Urinary bladder (tissue), 4 donors: ENCODE measurements at places on chromosomes 2 and 18. TPM values are rescaled to one million over a fixed set of nuclear protein-coding genes. Genes with fewer than 3 reads are reported as not detected.

DNA sequence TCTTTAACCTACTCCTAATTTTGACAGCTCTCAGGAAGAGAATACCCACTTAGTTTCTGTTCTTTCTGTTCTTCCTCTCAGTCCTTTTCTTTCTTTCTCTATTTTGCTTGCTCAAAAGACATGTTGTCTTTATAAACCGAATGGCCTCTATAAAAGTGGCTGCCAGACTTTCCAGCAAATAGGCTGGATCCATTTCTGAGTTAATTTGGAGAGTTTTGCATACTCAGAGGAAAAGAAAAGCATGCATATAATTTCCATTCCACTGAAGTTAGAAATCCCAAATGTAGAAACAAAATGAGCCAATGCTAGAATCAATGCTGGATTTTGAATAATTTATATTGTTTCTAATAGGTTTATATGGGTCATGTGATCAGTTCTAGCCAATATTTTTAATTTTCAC is 65.9 kb downstream of the FAM124B start:
- no peak for DNase-seq

DNA sequence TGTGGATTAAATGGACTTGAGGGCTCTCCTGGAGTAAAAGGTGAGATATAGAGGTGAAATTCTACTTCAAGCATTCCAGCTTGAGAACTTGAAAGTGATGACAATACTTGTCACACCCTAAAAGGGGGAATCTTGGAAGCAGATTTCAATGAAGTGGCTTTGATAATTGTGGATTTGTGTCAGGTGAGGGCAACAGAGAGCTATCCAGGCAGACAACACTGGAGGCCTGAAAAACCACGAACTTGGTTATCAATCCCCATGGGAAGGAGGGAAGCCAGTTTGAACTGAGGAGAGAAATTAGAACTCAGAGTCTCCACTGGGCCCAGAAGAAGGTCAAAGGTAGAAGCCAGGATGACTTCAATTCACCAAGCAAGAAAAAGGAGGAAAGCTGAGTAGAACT is 263.9 kb downstream of the FIGN start:
- DNase-seq = no peak

DNA sequence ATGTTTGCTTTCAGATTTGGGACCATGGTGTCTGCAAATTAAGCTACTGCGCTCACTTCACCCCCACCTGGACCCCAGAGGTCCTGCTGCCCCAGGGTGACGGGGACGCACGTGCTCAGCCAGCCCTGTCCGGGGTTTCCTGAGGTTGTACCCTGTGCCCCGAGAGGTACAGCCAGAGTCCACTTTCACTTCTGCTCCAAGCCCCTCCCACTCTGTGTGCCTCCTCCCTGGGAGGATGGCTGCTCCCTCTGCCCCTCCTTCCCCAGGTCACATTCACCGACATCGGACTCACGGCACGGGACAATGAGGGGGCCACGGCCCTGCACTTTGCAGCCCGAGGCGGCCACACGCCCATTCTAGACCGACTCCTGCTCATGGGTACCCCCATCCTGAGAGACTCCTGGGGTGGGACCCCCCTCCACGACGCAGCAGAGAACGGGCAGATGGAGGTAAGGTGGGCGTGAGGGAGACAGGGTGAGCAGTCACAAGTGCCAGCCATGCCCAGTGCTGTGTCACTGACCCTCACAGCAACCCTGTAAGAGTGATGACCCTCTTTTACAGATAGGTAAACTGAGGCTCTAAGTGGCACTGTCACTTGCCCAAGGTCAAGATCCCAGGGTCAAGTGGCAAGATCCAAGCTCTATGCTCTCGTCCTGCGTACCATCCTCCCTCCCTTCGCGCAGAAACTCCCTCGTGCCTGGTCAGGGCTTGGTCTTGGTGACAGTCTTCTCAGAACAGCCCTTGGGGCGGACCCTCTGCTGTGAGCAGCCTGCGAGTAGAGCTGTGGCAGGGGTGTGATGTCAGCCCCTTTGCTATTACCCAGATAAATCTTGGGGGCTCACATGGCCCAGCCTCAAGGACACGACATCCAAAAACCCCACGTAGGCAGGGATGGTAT is 7.6 kb downstream of the ESPNL start:
- no peak for DNase-seq

DNA sequence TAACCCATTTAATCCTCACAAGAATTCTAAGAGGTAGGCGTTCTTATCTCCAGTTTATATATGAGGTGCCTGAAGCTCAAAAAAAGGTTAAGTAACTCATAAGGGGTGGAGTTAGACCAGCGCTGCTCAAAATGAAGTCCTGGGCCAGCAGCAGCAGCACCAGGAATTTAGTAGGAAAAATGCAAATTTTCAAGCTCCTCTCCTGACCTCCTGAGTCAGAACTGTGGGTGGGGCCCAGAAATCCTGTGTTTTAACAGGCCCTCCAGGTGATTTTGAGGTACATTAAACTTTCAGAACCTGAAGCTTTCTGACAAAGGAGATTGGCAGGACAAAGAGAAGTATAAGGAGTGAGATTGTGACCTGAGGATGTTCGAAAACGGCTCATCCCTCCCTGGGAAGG is 66.0 kb upstream of the CCDC85A start:
- no peak for DNase-seq

- no peak for DNase-seq
These were observed 9.0 kb downstream of the METTL21A start for GRCh38 chr2:207616185-207616584.

Gene MEP1B
- total RNA-seq = 0.11 TPM

DNA sequence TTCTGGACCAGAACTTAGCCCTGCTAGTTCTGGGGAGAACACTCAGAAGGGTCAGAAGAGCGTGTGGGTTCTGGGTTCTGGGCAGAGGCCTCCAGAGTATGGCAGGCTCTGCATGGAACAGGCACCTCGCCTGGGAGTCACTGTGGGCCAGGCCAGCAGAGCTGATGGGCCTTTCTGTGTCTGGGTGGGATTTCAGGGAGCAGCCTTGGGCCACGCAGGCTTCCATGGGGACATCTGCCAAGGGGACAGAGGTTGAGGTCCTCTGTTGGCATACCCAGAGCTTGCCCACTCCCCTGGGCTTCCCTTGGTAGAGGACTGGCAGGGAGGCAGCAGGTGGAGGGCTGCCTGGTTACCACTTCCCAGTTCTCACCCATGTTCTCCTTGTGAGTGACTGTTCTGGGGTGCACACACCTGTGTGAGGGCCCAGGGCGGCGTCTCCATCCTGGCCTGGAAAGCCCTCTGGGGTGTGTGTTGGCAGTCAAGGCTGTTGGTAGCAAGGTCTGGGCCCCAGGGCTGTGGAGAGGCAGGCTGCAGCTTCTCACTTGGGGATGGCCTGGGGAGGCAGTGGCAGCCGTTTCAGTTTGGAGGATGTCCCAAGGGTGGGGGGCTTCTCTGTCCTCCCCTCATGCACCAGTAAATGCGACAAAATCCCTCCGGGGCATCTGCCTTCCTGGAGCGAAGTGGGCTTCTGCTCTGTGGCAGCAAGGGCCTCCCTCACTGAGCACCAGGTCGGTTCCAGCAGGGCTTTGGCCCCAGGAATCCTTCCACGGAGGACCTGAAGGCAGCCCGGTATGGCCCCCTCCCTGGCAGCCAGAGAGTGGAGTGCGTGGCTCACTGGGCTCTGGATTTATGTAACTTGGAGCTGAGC is 74.6 kb upstream of the HDAC4 start:
- no peak for DNase-seq

- DNase-seq = no peak
These were observed 194.2 kb downstream of the INHBB start for GRCh38 chr2:120539937-120540718.

DNA sequence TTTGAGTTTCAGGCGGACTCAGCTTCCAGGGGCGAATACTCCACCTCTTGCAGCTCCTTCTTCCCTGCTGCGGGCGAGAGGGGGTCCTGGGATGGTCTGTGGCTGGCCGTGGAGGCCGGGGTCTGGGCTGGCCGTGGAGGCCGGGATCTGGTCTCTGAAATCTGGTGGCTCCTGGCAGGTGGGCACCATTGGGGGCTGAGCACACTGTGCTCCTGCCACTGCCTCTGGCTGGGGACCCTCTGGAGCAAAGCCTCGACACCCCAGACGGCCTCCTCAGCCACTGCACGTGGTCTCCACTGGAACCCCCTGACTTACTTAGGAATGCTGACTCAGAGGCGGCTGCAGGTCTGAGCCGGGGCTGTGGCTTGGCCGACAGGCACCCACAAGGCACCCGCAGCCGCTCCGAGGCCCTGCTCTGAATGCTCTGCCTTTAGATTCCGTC is 100.1 kb upstream of the ALKAL2 start:
- DNase-seq = no peak

- DNase-seq = no peak
These were observed 106.9 kb downstream of the HDAC4 start for GRCh38 chr2:239293775-239294430.

Gene AQP4
- total RNA-seq = 0.58 TPM

- DNase-seq = no peak
These were observed 352.0 kb downstream of the THSD7B start for GRCh38 chr2:137117385-137117784.

Gene RND3
- 139 TPM for total RNA-seq

GRCh38 chr2:231709981-231710798 is 1.9 kb downstream of the PTMA start:
- DNase-seq = no peak

GRCh38 chr2:205687641-205687956 is 5.3 kb downstream of the NRP2 start:
- no peak for DNase-seq

Gene STPG4
- not detected for total RNA-seq

Gene RUFY4
- total RNA-seq = not detected

Gene ATOH8
- 18.3 TPM for total RNA-seq

- no peak for DNase-seq
These were observed 14.3 kb upstream of the EHBP1 start for GRCh38 chr2:62691186-62691585.

DNA sequence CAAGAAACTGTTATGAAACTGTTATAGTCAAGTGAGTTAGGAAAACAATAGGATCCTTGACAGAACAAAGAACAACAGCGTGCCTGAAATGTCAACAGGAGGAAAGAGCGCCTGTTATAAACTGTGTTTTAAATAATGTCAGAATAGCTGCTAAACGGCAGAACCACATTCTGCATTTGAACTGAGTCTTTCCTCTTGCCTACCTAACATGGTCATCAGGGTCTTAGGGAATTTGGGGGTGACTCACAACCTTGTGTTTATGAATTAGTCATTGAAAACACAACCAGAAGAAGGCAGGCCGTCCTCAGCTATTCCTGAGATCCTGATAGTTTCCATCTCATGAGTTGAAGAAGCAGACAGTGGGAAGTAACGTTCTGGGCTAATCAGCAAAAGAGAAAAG is 222.0 kb upstream of the FN1 start:
- DNase-seq = no peak

Gene UGT1A3
- total RNA-seq = 1.2 TPM

DNA sequence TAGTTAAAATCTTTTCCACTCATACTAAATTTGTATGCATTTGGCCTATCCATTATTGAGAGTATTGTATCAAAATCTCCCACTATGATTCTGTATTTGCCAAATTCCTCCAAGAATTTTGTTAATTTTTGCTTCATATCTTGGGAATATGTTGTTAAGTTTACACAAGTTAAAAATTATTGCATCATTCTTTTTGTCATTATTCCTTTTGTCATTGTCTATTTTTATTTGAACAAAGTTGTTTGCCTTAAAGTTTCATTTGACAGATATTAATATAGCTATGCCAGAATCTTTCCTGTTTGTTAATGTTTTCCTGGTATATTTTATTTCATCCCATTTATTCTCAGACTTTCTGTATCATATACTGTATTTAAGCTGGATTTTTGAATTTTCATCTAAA is 41.3 kb downstream of the LOXHD1 start:
- no peak for DNase-seq

DNA sequence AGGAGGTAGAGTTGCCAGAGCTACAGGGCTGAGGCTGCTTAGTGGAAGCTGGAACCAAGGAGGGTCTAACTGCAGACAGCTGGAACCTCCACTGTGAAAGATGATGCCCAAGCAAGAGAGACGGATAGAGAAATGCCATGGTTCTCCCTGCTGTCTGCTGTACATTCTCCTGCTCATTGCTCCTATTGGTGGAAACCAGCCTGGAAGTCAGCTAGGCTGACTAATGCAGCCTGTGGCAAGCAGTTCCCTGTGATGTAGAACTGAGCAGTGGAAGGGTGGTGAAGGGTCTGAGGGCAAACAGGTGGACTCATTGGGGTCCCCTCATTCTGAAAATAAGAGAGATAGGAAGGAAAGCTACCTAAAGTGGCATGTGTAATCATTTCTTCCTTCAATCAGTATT is 563.6 kb downstream of the SLC4A3 start:
- no peak for DNase-seq

Gene MYCN
- total RNA-seq = 3.3 TPM

GRCh38 chr18:56444201-56444600 is 194.2 kb downstream of the TXNL1 start:
- DNase-seq = no peak

- DNase-seq = no peak
These were observed 511.2 kb downstream of the DCDC2C start for GRCh38 chr2:4214444-4215205.
